ENCODE measurements at places on chromosomes 4 and X.

DNA sequence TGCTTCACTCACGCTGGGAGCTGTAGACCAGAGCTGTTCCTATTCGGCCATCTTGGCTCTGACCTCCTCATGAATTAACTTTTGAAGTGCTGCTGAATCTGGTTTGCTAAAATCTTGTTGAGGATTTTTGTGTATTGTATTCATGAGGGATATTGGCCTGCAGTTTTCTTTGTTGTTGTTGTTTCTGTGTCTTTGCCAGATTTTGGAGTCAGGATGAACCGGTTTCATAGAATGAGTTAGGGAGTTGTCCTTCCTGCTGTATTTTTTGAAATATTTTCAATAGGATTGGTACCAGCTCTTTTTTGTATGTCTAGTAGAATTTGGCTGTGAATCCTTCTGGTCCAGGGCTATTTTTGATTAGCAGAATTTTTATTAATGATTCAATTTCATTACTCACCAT is 138.1 kb downstream of the NPFFR2 start:
- DNase-seq = no peak

- DNase-seq = no peak
These were observed 217.5 kb downstream of the RAB28 start for GRCh38 chr4:13266687-13267086.

GRCh38 chrX:123860983-123861382 is 1.1 kb downstream of the XIAP start:
- peak; percentile 34 for DNase-seq

DNA sequence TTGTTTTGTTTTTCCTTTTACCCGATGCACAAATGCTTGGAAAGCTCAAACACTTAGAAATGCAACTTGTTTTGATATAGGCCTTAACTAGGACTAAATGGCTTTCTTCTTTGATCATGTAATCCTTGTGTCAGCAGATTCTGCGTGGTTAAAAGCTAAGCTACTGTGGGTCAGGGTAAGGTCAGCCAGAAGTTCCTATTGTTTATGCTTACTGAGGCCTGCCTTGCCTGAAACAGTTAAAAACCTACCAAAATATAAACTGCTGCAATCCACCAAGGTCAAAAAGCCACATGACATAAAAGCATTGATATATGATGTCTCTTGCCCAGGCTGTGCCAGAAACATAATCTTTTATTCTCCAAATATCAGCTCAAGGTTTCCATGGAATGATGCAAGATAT is 223.4 kb downstream of the FAM47B start:
- no peak for DNase-seq

GRCh38 chr4:8506373-8507195 is 66.0 kb downstream of the TRMT44 start:
- no peak for DNase-seq

GRCh38 chrX:44459501-44459900 is 83.2 kb downstream of the FUNDC1 start:
- no peak for DNase-seq

GRCh38 chr4:23169608-23170311 is 477.0 kb downstream of the GBA3 start:
- DNase-seq = no peak

DNA sequence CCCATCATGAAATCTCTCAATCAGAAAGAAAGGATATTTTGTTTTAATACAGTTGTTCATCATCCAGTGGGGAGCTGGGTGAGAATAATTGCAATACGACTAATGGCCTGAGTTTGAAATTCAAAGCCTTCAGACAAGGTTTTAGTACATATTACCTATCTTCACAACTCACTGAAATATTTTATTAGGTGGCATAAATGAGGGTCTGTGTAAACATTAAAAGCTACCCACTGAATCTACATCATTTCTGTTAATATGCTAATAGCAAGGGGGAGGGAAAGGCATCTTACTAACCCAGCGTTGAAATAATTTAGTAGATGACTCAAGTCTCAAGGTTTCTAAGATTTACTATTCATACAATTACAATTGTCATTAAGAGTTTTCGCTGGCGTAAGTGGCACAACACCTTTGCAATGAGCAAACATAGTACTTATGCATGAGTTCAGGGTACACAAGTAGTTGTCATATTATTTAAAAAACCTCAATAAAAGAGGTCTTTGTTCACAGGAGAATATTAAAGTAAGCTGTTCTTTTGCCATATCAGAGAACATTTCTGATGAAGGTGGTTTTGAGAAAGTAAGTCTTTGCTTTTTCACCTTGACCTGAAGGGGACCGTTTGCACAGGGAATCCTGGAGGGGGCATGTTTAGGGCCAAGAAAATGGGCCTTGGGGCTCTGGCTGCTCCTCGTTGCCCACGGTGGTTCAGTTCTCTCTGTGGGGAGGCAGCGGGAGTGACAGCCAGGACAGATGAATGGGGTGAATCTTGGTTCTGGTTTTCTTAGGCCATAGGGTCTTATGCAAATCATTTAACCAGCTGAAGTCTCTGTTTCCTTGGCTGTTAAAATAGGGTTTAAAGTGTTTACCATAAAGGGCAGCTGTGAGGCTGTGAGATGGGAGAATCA is 4.5 kb upstream of the RHOH start:
- DNase-seq = no peak

- DNase-seq = no peak
These were observed 40.2 kb upstream of the NKX3-2 start for GRCh38 chr4:13584481-13584880.

DNA sequence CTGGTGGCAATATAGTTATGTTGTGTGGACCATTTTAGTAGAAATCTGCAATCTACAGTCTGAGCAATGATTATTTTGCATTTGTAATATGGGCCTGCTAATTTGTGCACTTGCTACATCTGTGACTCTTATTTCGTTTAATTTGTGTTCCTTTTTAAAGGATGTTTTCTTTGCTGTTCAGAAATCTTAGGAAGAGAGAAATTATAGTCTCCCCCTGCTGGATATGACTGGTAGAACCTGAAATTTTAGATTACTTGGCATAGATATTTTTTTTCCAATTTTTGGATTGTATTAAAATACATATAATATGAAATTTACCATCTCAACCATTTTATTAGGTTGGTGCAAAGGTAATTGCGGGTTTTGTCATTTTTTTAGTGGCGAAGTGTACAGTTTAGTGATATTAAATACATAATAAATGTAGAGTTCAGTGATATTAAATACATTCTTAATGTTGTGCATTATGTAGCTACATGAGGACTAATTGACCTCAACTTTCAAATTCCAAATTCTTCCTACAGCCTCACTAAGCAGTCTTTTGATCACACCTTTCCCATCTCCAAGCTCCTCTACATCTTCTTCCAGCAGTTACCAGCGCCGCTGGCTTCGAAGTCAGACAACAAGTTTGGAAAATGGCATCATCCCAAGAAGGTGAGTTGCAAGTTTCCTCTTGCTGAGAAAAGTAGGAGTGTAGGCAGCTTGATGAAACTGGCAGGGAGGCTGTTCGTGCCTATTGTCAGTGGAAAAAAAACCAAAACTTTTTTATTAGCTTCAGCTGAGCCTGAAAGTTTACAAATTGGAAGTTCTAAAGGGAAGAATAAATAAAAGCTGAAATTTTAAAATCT is 82.2 kb downstream of the FNIP2 start:
- DNase-seq = no peak

- DNase-seq = no peak
These were observed 104.9 kb downstream of the SLIT2 start for GRCh38 chr4:20356565-20356964.

DNA sequence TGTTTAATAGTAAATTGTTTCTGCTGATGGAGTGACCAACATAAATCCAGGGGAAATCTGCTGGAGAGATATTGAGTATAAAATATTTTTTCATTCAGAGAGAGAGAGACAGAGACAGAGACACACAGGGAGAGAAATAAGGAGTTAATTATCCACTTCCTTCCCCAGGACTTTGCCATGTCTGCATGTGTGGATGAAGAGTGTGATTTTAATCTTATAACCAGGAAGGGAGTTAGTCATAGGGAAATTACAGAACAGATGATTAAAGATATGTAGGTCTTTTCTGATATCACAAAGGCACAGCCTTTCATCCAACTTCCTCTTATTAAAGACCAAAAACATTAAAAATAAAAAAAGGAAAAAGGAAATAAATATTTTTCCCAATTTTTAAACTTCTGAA is 526.3 kb downstream of the SPRY1 start:
- no peak for DNase-seq

GRCh38 chr4:968621-969394 is 4.6 kb downstream of the DGKQ start:
- DNase-seq = no peak

DNA sequence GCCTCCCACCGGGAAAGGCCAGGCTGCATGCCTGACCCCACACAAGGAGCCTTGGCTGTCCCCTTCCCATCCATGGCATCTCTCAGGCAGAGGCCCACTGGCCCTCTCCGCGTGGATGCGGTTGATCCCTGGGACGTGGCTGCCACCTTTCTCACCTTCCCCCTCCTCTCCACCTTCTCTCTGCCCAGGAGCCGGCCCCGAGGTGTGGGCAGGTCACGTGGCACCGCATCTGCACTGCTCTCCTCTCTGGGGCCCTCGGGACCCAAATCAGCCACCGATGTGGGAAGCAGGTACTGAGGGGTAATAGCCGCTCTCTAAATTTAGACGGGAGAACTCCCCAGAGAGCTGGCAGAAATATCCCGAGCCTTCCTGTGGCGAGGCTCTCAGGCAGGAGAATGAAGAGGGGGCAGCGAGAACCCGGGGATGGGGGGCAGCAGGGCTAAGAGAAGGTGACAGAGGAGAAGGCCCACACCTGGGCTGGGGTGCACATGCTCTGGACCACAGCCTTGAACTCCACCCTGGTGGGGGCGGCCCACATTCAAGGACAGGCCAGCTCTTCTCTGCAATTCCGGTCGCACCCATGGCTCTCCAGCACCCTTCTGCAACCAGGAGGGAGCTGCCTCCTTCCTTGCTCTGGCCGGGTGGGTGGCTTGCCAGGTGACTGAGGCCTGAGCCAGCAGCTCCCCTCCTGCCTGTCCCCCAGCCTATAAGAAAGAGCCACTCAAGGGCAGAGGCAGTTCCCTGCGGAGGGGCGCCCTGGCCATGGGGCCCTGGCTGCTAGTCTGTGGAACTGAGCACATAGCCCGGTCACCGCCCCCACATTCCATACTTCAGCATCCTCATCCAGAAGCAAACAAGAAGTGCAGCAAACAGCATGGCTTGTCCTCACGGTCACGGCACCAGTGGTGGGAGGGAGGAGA is 9.6 kb upstream of the DUSP9 start:
- DNase-seq = no peak

- DNase-seq = no peak
These were observed 58.3 kb downstream of the MID1IP1 start for GRCh38 chrX:38859602-38860001.
